ENCODE measurements at places on chromosomes 7 and 10.

GRCh38 chr10:31635415-31636065, 293.1 kb downstream of the ARHGAP12 start:
- DNase-seq, result no peak

GRCh38 chr7:69738396-69738951, 140.2 kb downstream of the AUTS2 start:
- DNase-seq, result no peak

DNA sequence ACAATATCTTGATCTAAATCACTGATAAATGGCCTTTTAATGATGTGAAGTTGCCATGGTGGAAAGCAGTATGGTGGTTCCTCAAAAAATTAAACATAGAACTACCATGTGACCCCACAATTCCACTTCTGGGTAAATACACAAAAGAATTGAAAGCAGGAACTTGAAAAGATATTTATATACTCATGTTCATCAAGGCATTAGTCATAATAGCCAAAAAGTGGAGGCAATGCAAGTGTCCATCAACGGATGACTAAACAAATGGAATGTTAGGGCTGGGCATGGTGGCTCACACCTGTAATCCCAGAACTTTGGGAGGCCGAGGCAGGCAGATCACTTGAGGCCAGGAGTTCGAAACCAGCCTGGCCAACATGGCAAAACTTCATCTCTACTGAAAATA, 2.0 kb upstream of the DNAJC12 start:
- DNase-seq, result no peak

- no peak for DNase-seq
Observed at GRCh38 chr10:101438881-101439391, 85.0 kb downstream of the BTRC start.

- DNase-seq, result no peak
Observed at GRCh38 chr10:47082055-47082784, 171.0 kb downstream of the PTPN20 start.

- DNase-seq, result no peak
Observed at GRCh38 chr7:77441046-77441445, 24.9 kb upstream of the GSAP start.

GRCh38 chr10:13105184-13105583, 5.2 kb downstream of the OPTN start:
- DNase-seq, result no peak

- no peak for DNase-seq
Observed at GRCh38 chr7:84394219-84394618, 199.6 kb upstream of the SEMA3A start.

GRCh38 chr10:77524281-77524711, 113.3 kb downstream of the KCNMA1 start:
- DNase-seq, result peak; percentile 56

DNA sequence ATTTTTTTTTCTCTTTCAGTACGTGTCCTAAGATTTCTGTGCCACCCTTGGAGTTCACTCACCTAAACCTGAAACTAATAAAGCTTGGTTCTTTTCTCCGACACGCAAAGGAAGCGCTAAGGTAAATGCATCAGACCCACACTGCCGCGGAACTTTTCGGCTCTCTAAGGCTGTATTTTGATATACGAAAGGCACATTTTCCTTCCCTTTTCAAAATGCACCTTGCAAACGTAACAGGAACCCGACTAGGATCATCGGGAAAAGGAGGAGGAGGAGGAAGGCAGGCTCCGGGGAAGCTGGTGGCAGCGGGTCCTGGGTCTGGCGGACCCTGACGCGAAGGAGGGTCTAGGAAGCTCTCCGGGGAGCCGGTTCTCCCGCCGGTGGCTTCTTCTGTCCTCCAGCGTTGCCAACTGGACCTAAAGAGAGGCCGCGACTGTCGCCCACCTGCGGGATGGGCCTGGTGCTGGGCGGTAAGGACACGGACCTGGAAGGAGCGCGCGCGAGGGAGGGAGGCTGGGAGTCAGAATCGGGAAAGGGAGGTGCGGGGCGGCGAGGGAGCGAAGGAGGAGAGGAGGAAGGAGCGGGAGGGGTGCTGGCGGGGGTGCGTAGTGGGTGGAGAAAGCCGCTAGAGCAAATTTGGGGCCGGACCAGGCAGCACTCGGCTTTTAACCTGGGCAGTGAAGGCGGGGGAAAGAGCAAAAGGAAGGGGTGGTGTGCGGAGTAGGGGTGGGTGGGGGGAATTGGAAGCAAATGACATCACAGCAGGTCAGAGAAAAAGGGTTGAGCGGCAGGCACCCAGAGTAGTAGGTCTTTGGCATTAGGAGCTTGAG, at the start of gene CFTR:
Gene CFTR (plus strand): TSS at position 801 of the 830 bp plus-strand sequence. CDS start 70 bp downstream, outside the sequence.
- DNase-seq, result peak; percentile 14

DNA sequence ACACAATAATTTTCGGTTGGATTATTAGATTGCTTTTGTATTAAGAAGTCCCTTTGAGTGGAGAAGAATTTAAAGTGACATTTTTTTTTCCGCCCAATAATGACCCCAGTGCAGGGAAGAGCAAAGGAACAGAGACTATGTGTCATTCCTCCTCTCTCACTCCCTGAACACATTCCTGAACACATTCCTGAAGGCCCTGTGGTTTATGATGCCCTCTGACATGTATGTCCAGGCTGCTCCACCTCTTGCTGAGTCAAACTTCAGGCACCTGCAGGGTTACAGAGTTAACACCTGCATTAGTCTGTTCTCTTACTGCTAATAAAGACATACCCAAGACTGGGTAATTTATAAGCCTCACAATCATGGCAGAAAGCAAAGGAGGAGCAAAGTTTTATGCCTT, 704.0 kb upstream of the LRRN3 start:
- DNase-seq, result no peak

GRCh38 chr7:18489624-18490023, 5.9 kb upstream of the HDAC9 start:
- no peak for DNase-seq

GRCh38 chr7:85479918-85480643, 293.2 kb upstream of the SEMA3D start:
- no peak for DNase-seq

GRCh38 chr10:48231178-48231577, 43.3 kb downstream of the FRMPD2 start:
- DNase-seq, result no peak

- peak; percentile 17 for DNase-seq
Observed at GRCh38 chr7:136868496-136869000, at the start of gene CHRM2. CHRM2 (plus strand) TSS chr7:136868652; CDS start chr7:137014866, 146,214 bp downstream.

All from Ammon's horn (tissue), 1 donor.